Activated CD4-positive, alpha-beta T cell treated with anti-CD3 and anti-CD28 coated beads, Interleukin-2, amount 50 U/mL, for 24 hours (primary cell): ENCODE measurements at places on chromosomes 4 and X.

DNA sequence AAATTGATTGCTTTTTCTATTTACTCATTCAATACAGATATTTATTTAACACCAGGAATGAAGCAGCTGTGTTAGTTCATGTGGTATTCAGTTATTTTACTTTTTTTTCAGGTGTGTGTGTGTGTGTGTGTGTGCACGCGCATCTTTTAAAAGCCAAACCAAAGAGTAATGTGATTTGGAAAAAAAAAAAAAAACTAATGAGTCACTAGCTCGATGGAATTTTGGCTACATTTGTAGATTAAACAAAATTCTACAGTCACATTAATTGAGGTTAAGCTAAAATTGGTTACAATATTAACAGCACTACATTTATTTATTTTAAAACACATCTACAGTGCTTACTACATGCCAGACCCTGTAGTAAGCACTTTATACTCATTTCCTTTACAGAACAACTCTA, 66.8 kb downstream of the HHIP start:
- DNase-seq: no peak

DNA sequence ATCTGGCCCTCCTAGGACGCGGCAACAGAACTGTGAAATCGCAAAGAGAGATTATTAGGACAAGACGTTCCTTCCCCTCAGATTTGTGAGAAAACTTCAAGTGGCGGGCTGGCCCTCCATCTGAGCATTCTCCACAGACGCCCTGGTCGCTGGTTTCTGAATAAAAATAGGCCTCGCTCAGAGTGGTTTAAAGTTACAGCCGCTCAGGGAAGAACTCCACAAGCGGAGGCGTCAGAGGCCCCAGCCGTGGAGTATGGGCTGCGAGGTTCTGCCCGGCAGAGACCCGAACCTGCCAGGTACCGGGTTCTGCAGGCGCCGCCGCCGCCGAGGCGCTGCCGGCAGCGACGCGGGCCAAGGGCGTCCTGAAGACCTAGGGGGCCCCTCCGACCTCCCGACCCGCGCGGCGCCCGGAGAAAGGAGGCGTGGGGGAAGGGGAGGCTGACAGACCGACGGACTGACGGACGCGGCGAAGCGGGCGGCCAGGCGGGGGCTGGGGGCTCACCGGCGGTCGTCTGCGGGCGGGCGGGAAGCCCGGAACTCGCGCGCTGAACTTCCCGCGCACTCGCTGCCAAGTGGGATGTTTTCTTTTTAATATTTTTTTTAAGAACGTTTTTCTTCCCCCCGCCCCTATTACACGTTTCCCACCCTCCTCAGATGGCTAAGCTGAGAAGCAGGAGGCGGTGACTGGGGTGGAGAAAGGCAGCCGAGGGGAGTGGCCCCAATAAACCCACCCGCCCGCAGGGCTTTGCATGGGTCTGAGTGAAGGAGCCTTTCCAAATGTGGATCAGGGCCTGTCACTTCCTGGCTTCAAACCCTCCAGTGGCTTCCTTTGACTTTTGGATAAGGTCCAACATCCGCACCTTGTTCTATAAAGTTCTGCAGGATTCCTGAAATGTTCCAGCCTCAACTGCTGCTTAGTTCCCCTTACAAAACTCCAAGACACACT, at the start of gene PABPC4L:
Gene PABPC4L (minus strand): TSS at position 574 of the 946 bp plus-strand sequence. CDS start 770 bp downstream, outside the sequence.
- DNase-seq: no peak

DNA sequence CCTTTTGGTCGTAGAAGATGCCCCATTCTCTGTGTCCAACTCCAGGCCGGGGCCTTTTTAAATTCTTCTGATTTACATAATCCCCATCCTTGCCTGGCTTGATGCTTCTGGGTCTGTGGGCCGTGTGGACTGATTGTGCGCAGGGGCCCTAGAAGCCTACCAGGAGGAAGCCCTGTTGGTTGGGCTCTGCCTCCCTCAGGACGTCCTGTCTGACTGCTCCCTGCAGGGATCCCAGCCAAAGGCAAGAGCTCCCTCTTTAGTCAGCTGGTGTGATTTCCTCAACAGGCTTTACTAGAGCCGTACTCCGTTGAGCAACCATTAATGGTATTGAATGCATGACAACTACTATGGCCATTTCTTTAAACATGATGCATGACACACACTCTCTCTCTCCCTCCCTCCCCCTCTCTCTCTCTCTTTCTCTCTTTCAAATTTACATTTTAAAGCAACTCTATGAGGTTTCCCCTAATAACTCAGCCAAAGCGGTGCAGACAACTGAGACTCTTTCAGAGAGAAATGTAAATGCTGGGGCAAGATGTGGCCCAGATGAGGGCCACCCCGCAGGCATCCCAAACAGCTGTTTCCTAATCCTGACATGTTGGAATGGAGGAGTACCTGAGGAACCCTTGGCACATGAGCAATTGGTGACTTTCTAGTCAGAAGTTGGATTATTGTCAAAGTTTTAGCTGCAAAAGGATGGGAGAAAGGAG, 117.3 kb downstream of the DRD5 start:
- DNase-seq: no peak

DNA sequence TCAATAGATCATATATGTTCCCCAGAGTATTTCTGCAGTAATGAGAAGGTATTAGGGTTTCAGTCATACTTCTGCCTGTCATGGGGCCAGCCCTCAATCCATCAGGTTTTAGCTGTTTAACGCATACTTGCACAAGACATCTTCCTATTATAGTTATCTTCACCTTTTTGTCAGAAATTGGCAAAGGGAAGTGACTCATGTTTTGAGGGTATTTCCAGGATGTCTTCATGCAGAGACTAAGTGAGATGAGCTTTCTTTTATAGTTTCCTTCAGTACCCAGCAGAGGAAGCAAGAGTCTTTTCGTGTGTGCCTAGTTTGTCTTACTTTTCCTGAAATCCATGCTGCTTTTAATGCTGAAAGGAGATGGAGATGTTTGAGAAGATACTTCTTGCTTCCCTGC, 9.5 kb downstream of the CSTF2 start:
- no peak for DNase-seq

- no peak for DNase-seq
Measured at GRCh38 chr4:17072483-17072882, 174.0 kb upstream of the LDB2 start.

DNA sequence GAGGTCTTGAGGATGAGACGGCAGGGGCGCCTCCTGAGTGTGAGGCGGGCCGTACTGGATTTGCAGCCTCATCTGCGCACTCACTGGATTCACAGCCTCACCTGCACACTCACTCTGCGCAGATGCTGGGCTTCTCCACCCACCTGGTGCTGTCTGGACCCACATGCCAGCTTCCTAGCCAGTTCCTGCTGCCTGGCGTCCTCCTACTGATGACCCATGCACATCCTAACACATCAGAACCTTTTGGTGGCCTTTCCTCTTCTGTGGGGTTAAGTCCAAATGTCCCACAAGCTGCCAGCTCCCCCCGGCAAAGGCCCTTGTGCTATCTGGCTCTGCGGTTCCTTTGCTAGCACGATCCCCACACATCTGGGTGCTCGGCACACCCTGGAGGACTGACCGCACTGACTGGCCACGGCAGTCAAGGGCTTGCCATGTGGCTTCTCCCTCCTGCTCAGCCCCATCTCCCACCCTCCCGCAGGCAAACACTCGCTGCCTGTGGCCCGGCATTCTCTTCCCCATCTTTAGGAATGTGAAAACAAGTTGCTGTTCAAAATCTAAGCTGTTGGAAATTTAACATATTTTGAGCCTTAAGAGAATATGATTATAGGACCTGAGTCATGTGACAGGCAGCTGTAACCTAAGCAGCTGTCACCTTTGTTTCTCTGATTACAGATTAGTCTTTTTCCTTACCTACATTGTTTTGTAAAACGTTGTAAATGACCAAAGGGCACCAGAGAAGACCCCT, 39.4 kb upstream of the AFAP1 start:
- no peak for DNase-seq

GRCh38 chr4:105587841-105588240, 35.4 kb downstream of the ARHGEF38 start:
- no peak for DNase-seq

DNA sequence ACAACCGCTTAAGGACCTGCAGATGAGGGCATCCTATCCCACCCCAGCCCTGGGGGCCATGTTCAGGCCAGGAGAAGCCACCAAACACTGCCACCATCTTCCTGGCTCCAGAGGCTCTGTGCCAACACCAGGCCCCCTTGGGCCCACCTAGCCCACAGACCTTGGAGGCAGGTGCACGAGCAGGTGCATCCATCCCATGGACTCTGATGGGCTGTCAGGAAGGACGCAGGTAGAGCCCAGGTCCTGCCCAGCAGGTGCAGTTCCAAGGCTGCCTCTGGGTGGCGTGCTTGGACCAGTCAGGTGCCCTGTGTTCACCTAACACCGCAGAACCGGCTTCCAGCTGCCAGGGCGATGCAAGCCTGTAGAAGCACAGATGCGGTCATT, 22.8 kb upstream of the PDE6B start:
- DNase-seq: peak; percentile 36

- DNase-seq: no peak
Measured at GRCh38 chrX:120857240-120857639, 18.4 kb downstream of the CT47B1 start.

GRCh38 chr4:182206916-182207315, 36.3 kb upstream of the TENM3 start:
- no peak for DNase-seq

- DNase-seq: no peak
Measured at GRCh38 chr4:23750125-23750524, 139.7 kb downstream of the PPARGC1A start.

GRCh38 chrX:24506082-24506481, 41.0 kb downstream of the PDK3 start:
- no peak for DNase-seq

DNA sequence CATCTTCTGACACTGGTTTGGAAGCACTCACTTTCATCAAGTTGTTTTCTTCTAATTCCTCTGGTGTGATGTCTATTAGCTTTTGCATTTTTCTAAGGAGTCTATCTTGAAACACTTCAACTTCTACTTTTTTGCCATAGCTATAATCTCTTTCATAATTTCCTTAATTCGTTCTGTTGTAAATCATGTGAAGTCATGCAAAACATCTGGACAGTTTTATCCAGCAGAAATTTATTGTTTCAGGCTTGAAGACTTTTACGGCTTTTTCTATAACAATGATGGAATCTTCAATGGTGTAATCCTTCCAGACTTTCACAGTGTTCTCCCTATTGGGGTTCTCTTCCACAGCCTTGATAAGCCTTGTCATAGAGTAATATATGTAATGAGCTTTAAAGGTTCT, 74.9 kb upstream of the PABPC4L start:
- no peak for DNase-seq

DNA sequence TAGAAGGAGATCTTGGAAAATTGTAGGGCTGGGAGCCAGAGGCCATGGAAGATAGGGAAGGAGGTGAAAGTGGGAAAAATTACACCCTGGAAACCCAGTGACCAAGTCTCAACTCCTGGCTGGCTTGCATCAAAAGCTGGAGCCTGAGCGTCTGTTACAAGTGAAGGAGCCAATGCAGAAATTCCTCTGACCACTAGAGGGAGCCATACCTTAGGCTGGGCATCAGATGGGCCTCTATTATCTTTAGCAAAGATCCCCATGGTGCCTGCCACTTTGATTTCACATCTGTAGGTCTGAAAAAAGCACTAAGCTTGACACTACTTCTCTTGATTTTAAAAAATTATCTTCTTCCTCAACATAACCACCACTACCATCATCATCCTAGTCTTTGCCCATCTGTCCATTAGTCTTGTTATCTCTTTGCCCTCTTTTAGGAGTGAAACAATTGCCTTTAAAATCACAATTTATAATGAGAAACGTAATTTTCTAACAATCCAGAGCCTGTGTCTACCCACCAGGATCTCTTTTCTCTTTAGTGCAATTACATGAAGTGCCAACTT, 62.9 kb downstream of the ANAPC4 start:
- peak; percentile 36 for DNase-seq

GRCh38 chr4:17398035-17398434, 113.9 kb downstream of the QDPR start:
- no peak for DNase-seq

- DNase-seq: no peak
Measured at GRCh38 chrX:57134702-57135101, 2.5 kb downstream of the SPIN2A start.
